Progenitor cell of endocrine pancreas (in vitro differentiated cells): ENCODE measurements at places on chromosomes 11 and 22. TPM values are rescaled to one million over a fixed set of nuclear protein-coding genes. Genes with fewer than 3 reads are reported as not detected.

The LRRC75B gene
- 23.6 and 24.6 TPM in 2 replicates for total RNA-seq

The ACRV1 gene
- 0.50 and 0.55 TPM in 2 replicates for total RNA-seq

The OR2AG2 gene
- total RNA-seq, result 0.48 and 1.0 TPM in 2 replicates

The C11orf98 gene
- 71.7 and 73.5 TPM in 2 replicates for total RNA-seq

The C22orf31 gene
- total RNA-seq, result not detected in 2 replicates

The MMP27 gene
- total RNA-seq, result not detected in 2 replicates
